ENCODE measurements at places on chromosomes 3 and 15.
A peak's percentile ranks its signal among the peaks of the same experiment; 100 is the strongest.

- no peak for DNase-seq
Observed at GRCh38 chr3:161149529-161149928, 44.4 kb upstream of the B3GALNT1 start.

- DNase-seq: no peak
Observed at GRCh38 chr3:177764377-177764912, 567.2 kb upstream of the TBL1XR1 start.

DNA sequence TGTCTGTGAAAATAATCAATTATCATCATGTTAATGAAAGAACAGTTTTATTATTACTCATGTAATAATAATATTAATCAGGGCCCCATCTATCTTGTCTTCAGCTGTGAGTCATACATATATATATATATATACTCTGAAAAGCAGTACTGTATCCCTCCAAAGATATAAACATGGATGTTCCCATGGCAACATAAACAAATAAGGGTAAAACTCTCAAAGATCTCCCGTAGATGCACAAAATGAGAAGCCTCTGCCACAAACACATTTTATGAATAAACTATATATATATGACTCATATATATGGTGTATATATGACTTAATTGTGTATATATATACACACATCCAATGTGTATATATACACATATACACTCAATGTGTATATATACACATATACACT lies 163.8 kb upstream of the ARHGEF26 start:
- no peak for DNase-seq

DNA sequence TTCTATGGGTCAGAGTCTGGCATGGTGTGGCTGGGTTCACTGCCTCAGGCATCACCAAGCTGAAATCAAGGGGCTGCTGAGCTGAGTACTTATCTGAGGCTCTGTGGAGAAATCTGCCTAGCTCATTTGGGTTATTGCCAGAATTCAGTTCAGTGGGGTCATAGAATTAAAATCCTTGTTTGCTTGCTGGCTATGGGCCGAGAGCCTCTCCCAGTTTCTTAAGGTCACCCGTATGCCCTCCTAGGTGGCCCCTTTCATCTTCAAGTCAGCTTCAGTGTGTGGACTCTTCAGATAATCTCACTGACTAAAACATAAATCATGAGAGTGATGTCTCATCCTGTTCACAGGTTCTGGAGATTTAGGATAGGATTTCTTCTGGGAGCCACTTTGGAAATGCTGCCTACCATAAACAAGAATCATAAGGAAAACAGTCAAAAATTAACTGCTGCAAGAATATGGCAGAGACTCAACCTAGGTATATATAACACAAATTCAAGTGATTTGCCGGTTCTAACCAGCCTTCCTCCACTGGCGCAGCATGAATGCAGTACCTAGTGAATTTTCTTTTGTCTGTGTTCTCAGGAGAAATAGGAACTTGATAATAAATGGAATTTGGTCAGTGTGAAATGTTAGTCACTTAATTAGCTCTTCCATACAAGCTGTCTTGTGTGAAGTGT lies 5.3 kb downstream of the CP start:
- DNase-seq: no peak

GRCh38 chr3:71252466-71252865 lies 331.1 kb downstream of the FOXP1 start:
- DNase-seq: no peak

GRCh38 chr3:33803894-33804526 lies 5.6 kb downstream of the PDCD6IP start:
- no peak for DNase-seq

- DNase-seq: no peak
Observed at GRCh38 chr3:124763206-124763605, 33.0 kb downstream of the UMPS start.

- DNase-seq: no peak
Observed at GRCh38 chr3:10968401-10968800, 24.1 kb upstream of the SLC6A1 start.

DNA sequence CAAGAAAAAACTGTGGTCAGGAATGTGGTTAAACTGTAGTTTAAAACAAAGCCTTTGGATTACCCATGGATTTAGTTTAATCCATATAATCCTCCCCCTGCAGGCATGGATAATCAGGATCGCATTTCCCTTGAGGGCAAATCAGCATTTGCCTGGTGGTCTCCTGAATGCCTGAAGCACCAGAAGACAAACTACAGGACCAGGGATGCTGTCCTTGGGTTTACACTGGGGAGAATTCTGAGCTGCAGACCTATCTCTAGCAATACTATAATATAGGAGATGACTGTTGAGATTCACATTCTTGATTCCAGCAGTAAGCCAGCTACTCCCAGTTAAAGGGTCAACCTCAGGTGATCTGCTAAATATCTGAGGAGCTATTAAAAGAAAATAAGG lies 10.6 kb downstream of the PIK3CB start:
- no peak for DNase-seq

GRCh38 chr3:106309274-106309673 lies 440.5 kb upstream of the CBLB start:
- no peak for DNase-seq

DNA sequence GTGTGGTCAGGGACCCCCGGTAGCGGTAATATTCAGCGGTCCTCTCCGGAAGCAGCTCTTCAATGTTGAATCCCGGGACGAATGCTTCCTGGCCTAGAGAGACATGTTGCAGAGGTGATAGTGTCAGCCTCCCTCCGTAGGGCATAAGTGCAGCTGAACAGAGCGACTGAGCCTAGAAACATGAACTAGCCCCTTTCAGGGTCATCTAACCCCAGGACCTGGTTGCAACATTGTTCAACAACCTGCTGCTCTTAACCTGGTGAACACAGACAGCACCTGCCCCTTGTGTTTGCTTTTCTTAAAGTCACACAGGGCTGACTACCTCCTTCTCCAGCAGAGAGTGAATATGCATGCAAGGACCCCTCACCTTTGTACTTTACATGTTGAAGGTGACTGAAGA lies 41.3 kb downstream of the CA12 start:
- DNase-seq: no peak

GRCh38 chr3:160885791-160886286 lies 129.8 kb downstream of the PPM1L start:
- DNase-seq: peak; percentile 1

GRCh38 chr15:40445421-40445922 lies 4.7 kb downstream of the BAHD1 start:
- no peak for DNase-seq

- no peak for DNase-seq
Observed at GRCh38 chr3:56720849-56721248, 37.8 kb upstream of the TASOR start.

- DNase-seq: peak; percentile 6
Observed at GRCh38 chr3:16849229-16849628, 35.5 kb upstream of the PLCL2 start.

GRCh38 chr3:144273601-144274000 lies 302.0 kb downstream of the DIPK2A start:
- no peak for DNase-seq

- no peak for DNase-seq
Observed at GRCh38 chr3:57226176-57226575, 1.4 kb upstream of the APPL1 start.

- no peak for DNase-seq
Observed at GRCh38 chr3:12187448-12188327, 29.0 kb upstream of the TIMP4 start.

GRCh38 chr3:32956750-32957570 lies 5.5 kb downstream of the CCR4 start:
- no peak for DNase-seq

DNA sequence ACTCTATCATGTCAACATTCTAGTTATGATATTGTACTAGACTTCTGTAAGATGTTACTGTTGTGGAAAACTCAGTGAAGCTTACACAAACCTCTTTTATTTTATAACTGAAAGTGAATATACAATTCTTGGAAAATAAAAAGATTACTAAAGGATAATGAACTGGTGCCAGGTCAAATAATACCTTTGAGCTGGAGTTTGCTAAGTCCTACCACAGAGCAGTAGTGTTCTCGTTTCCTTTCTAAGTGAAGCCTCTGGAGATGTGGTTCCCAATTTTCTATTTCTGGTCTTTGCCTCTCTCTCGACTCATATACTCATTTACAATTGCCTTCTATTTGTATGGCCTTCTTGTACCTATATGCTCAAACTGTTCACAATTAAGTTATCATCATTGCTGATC lies 942.9 kb downstream of the SQOR start:
- DNase-seq: no peak

DNA sequence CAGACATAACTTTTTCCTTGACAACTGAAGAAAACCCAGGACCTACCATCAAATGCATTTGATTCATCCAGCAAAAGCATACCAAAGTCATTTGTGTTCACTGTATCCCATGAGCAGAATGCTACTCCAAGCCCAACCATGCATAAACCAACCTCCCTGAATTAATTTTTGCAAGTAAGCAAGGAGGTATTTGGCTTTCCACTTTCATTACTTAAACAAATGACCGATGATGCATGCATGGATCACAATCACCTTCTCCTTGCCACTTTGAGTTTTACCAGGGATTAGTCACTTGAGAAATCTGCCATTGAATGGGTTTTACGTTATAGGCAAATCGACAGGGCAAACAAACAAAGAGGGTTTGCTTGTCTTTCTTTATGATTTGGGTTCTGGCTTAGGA lies 214.8 kb downstream of the FMN1 start:
- no peak for DNase-seq

DNA sequence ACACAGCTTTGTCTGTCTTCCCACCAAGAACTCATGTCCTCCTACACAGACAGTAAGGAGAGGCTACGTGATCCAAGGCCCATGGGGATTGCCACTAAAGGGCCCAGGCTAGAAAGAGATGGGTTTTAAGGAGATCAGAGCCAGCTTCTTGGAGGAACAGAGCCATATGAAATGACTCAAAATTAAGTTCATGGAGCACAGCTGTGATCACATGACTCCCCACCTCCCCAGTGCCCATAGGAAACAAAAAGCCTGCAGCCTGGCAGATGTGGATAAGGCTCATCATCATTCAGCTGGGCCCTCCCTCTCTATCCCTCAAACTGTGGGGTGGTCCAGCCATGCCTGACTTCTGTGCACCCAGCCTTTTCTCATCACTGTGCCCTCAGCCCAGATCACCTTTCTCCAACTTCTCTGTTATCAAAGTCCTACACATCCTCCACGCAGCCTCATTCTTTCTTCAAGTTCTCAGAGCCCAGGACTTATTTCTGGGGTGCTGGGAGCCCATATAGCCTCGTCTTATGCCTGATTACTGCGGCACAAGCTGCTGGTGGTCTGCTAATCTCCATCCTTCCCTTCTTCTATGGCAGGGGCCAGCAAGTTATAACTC lies 137.6 kb downstream of the SMAD6 start:
- no peak for DNase-seq

- DNase-seq: no peak
Observed at GRCh38 chr3:134816623-134817022, 21.6 kb downstream of the EPHB1 start.

- DNase-seq: peak; percentile 7
Observed at GRCh38 chr15:72231833-72232478, 966 bp upstream of the PKM start.

DNA sequence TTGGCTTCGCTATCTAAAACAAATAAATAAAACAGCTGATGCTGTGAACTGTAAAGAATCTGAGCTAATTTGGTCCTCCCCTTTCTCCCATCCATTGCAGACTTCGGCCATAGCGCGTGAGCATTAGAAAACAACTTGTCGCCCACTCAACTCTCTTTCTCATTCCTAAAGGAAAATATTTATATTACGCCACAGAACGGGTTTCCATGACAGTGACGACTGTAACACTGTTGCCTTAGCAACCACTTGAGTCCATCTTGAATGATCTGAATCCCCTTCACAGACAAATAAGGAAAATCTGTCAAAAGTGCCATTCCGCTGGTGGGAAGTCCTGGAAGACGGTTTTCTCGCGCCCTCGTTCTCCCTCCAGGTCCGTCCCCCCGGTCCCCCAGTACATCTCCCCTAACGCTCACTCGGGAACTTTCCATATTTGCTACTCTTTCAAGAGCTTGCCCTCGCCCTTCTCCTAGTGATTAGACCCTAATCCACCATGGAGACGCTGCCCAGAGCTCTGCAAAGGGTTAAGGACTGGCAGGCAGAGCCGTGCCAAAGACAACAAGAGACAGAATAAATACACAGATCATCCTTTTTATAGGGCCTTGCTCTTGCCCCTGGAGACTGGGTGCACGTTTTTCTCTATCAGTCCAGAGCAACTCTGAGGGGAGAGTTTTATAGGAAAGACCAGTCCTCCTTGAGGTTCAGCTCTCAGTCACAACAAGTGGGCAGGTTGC lies 50.5 kb downstream of the CRYGS start:
- no peak for DNase-seq

All from esophagus squamous epithelium (tissue), 5 donors.